Left lobe of liver (tissue), 2 donors: ENCODE measurements at places on chromosomes 11 and 22. TPM values are rescaled to one million over a fixed set of nuclear protein-coding genes. Genes with fewer than 3 reads are reported as not detected.
A peak's percentile ranks its signal among the peaks of the same experiment; 100 is the strongest.

DNA sequence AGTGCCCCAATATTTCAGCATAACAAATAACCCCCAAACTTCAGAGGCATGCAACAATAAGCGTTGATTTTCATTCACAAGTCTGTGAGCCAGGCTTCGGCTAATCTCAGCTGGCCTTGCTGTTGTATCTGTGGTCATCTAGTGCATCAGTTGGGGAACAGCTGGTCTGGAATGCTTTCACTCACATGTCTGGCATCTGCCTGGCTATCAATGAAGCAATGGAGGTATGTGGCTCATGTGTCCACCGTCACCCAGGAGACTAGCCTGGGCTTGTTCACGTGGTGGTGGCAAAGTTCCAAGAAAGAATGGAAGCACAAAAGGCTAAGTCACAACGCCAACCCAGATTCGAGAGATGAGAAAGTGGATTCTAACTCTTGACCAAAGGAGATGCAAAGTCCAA is 304.8 kb upstream of the ISX start:
- no peak for DNase-seq

The KRTAP5-8 gene
- 0.25 TPM for total RNA-seq

- DNase-seq: no peak
Measured at GRCh38 chr11:37721485-37721884, 1123.4 kb upstream of the RAG2 start.

- no peak for DNase-seq
Measured at GRCh38 chr11:20563866-20564265, 35.5 kb upstream of the SLC6A5 start.

GRCh38 chr11:32374261-32374711 is 61.1 kb downstream of the WT1 start:
- DNase-seq: no peak

- no peak for DNase-seq
Measured at GRCh38 chr11:79902493-79902892, 461.7 kb upstream of the TENM4 start.

The GUCY1A2 gene
- total RNA-seq: 1.3 TPM

The MYRF gene
- total RNA-seq: 15.9 TPM

DNA sequence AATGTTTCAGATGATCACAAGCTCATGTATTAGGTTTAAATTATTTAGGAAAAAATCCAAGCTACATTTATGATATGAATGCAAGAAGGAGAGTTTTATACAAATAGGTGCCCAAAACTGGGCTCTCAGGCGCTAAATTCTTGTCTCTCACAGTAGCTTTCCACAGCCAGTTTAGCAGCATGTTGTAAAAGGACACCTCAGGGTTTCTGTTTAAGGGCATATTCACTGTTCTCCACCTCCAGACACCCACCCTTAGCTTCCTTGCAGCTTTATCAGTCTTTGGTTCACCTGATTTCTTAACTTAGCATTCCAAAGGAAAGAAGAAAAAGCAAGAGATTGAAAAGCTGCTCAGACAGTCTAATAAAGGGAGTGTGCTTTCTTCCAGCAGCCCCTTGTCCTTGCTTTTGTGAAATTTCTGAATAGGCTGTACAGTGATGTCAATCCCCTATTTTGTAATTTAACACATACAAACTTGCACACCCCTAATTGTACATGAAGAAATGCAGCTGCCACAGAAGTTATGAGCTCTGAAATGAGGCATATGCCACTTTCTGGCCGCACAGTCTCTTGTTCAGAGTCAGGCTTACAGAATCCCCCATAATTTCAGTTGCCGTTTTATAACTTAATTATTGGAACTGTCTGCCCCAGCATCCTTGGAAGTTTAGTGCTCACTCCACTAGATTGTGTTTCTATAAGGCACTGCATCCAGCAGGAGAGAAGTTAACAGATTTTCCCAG is 262.1 kb downstream of the DDX10 start:
- no peak for DNase-seq

- DNase-seq: no peak
Measured at GRCh38 chr11:33884601-33885000, 7.3 kb downstream of the LMO2 start.

The CYB5R2 gene
- 2.8 TPM for total RNA-seq

GRCh38 chr22:29727131-29727523 is 7.3 kb downstream of the CABP7 start:
- DNase-seq: peak; percentile 53

The SPDYC gene
- total RNA-seq: 1.2 TPM

The DGCR6 gene
- 4.2 TPM for total RNA-seq

DNA sequence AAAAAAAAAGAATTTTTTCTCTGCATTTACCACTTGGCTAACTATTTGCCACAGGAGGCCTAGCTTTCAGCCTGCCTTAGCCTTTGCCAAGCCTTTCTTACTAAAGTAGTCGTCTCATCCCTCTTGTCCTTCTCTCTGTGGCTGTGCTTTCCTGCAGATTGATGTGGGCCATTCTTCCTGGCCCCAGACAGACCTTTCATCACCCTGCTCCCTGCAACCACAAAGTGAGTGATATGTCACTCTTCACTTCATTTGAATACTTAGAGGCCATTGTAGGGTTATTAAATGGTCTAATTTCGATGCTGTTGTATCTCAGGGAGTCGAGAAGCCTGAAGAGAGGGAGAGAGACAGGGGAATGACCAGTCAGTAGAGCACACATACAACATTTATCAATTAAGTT is 37.6 kb downstream of the ART5 start:
- no peak for DNase-seq

The SYNGR1 gene
- total RNA-seq: 2.9 TPM

DNA sequence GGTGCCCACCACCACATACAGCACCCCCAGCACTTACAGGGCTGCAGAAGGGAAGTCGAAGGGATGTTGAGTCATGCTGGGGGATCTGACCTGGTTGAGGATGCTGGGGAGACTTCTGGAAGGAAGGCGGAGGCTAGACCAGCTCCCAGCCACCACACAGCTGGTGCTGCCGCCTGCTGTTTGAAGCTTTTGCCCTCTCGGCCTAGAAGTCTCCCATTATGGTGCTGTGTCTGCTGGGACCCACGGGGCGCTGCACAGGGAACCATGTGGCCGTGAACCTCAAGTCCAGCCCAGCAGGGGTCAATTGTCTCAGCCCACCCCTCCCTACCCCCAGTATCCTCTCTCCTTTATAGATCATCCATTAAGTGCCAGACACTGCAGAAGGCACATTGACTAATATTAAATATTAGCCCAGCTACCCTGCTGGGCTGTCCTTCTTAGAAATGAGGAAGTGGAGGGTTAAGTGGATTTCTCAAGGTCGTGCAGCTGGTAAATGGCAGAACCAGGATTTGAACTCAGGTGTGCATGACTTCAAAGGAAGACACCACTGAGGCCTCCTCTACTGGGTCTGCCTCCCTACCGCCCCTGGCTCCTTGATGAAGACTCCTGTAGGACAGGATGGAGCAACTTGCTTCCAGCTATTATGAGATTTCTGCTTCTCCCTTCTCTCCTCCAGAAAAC is 49.7 kb downstream of the CYTH4 start:
- DNase-seq: no peak

The PDGFB gene
- total RNA-seq: 0.43 TPM

GRCh38 chr11:69698362-69698761 is 5.5 kb downstream of the FGF19 start:
- no peak for DNase-seq

The VPREB1 gene
- total RNA-seq: not detected

- no peak for DNase-seq
Measured at GRCh38 chr11:7603031-7603781, 70.1 kb downstream of the CYB5R2 start.

DNA sequence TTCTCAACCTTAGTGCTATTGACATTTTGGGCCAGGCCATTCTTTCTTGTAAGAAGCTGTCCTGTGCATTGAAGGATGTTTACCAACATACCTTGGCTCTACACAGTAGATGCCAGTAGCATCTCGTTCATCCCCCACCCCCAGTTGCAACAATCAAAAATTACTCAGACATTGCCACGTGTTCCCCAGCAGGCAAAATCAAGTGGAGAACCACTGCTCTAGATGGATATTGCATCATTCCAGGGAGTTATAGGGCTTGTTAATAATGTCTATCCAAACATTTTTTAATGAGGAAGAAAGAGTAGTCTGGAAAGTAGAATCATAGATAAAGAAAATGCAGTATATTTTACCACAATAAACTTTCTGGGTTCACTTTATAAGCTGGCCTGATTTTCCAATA is 64.1 kb downstream of the PRMT3 start:
- DNase-seq: no peak

GRCh38 chr22:20787223-20787622 is 13.3 kb downstream of the SERPIND1 start:
- no peak for DNase-seq

GRCh38 chr22:47548953-47549740 is 786.7 kb downstream of the TBC1D22A start:
- peak; percentile 24 for DNase-seq
